Activated naive CD4-positive, alpha-beta T cell treated with anti-CD3 and anti-CD28 coated beads, Interleukin-2, amount 10 ng/mL, durations not matched to agents 5 hours and 36 hours (primary cell): ENCODE measurements at places on chromosomes 4 and X. TPM values are rescaled to one million over a fixed set of nuclear protein-coding genes. Genes with fewer than 3 reads are reported as not detected.

SNCA gene
- total RNA-seq, result 15.9 TPM

SPP1 gene
- not detected for total RNA-seq

CFAP97 gene
- 35.7 TPM for total RNA-seq

COL4A6 gene
- total RNA-seq, result not detected

STARD8 gene
- total RNA-seq, result 1.3 TPM

PDZD4 gene
- total RNA-seq, result 1.1 TPM

BTC gene
- not detected for total RNA-seq

LPAR4 gene
- not detected for total RNA-seq
